Pancreas (tissue), 10 donors: ENCODE measurements at places on chromosomes 3 and 15. TPM values are rescaled to one million over a fixed set of nuclear protein-coding genes. Genes with fewer than 3 reads are reported as not detected.

GRCh38 chr15:80093854-80094418 lies 34.5 kb downstream of the ZFAND6 start:
- DNase-seq: peak; percentile 40

- peak; percentile 89 for DNase-seq
Measured at GRCh38 chr3:109685084-109686079, 348.0 kb upstream of the DPPA4 start.

The ISLR gene
- total RNA-seq: 1.7 TPM

The RAB43 gene
- total RNA-seq: 16.4 TPM

The CSPG4 gene
- 1.1 TPM for total RNA-seq
